ENCODE measurements at places on chromosomes 2 and 18.

DNA sequence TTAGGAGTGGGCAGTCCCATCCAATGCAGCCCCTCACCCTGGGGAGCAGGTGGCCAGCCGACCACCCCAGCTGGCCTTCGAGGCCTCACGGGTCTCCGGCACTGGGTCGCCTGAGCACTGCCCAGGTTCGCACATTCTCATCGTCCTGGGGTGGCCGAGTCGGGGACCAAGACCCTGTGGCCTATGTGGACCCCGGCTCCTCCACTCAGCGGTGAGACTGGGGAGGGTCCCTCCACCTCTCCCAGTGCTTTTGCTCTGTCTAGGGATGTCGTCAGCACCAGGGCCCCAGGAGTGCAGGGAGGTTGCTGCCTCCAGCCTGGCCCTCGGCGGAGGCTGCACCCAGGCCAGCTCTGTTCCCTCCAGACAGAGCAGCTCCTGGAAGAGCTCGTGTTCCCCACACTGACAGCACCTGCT, 89.6 kb downstream of the TPO start:
- DNase-seq, result no peak

GRCh38 chr2:148527488-148528340, 116.8 kb upstream of the EPC2 start:
- DNase-seq, result no peak

GRCh38 chr2:59385971-59386370, 1144.8 kb upstream of the FANCL start:
- DNase-seq, result no peak

GRCh38 chr2:170121689-170122088, 56.3 kb upstream of the MYO3B start:
- no peak for DNase-seq

DNA sequence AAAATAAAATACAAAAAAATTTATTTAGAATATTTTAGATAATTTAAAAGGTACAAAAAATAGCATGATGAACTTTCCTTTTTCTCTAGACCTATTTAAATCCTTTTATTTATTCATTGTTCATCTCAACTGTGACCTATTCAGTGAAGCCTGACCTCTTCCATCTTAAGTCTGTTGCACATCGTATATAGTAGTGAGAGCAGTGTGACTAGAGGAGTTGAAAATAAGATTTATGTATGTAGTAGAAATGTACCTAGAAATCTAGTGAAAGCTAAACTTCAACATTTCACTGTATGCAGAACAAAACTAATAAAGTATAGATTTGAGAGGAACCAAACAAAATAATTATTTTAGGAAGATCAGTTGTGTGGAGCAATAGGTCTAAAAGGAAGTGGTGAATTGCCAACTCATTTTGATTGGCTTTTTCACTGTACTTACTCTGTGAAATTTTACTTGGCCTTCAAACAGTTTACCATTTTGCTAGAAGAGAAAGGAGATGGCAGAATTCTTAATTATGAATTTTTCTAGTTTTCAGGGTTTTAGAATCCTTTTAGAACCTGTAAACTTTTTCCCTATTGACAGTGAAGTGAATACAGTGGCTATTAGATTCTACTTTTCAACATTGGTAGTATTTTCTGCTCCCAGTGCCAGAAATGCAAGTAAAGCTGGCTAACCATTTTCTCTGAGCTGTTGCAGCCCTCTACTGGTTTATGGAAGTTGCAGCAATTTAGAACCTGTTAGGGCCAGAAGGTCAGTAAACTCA, 11.0 kb downstream of the ANKRD12 start:
- DNase-seq, result peak; percentile 1

- no peak for DNase-seq
Measured at GRCh38 chr2:112721819-112722522, 1.2 kb downstream of the NT5DC4 start.

DNA sequence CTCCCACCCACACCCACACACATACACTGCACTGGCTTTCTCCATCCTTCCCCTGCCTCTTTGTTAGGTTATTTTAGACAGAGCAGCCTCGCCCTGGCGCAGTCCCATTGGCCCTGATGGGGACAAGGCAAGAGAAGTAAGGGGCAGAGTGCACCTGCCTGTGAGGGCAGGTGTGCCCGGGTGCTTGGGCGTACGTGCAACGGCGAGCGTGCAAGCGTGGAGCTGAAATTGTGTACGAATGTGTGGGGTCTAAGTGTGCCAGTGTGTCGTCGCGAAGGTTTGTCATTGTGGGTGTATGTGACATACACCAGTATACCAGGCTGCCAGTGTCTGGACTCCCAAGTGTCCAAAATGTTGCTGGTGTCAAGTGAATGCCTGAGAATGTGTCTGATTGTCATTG, 544 bp downstream of the LRATD1 start:
- DNase-seq, result peak; percentile 21

GRCh38 chr2:105691947-105692390, 52.7 kb upstream of the NCK2 start:
- DNase-seq, result no peak

- DNase-seq, result no peak
Measured at GRCh38 chr2:216920937-216921456, 61.1 kb upstream of the TNP1 start.

DNA sequence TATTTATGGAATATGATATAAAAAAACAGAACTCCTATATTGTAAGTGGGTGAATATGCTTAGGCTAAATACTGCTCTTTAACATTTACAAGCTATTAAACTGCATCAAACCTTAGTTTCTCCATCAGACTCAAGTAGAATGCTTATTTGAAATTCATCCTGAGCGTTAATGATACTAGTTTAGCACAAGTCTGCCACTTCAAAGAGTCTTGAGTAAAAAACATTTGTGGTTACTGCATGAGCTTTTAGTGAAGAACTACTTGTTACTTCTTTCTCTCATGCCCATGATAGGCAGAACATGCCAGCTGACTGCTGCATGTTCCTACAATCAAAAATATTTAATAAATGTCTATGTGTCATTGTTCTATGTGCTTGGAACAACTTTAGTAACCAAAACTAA, 12.1 kb downstream of the YES1 start:
- DNase-seq, result no peak

- DNase-seq, result peak; percentile 97
Measured at GRCh38 chr2:201231781-201232466, 28.4 kb upstream of the CASP8 start.

- DNase-seq, result no peak
Measured at GRCh38 chr2:68411397-68412126, 46.5 kb downstream of the PLEK start.
